NK-92 treated with Interleukin-12 subunit alpha and Interleukin-12 subunit beta, amount 100 ng/mL, for 24 hours (cell line): ENCODE measurements at places on chromosomes 12 and 14.

DNA sequence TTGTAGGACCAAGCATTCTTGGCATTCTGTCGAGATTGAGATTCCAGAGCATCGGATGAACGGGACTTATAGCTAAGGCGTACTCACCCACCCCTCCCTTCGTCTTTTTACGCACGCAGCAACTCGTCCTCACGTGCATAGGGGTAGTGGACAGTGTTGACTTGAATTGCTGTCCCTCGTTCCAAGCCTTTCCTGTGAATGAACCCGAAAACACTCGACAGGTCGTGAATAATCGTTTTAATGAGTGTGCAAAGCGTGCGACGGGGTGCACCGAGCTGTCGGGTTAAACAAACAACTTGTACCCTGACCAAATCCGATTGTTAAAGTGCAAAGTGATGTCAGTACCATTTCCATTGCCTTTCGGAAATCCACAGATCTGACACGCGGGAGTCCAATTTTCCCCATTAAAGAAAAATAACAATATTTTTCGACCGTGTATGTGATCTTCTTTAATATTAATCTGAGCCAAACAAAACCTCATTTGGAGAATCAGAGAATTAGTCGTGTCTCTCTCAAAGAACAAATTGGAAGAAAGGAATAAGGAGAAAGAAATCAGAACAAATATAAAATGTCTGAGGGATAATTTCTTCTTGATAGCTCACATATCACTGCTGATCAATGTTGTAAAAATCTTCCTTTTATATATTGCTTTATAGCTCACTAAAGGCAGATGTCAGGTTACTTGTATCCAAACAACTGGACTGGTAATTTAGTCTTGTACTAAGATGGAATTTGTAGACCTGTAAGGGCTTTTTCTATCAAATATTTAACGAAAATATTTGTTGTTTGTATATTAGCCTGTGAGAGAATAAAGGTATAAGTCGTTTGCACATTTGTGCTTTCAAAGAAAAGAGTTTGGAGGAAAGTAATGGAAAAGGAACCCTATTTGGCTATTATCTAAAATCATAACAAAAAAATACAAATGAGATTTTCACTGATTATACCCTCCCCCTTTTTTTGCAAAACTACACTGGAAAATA lies 11.8 kb downstream of the FOXG1 start:
- DNase-seq, result no peak

- DNase-seq, result no peak
Measured at GRCh38 chr14:73877790-73878189, 8.9 kb upstream of the ZNF410 start.

DNA sequence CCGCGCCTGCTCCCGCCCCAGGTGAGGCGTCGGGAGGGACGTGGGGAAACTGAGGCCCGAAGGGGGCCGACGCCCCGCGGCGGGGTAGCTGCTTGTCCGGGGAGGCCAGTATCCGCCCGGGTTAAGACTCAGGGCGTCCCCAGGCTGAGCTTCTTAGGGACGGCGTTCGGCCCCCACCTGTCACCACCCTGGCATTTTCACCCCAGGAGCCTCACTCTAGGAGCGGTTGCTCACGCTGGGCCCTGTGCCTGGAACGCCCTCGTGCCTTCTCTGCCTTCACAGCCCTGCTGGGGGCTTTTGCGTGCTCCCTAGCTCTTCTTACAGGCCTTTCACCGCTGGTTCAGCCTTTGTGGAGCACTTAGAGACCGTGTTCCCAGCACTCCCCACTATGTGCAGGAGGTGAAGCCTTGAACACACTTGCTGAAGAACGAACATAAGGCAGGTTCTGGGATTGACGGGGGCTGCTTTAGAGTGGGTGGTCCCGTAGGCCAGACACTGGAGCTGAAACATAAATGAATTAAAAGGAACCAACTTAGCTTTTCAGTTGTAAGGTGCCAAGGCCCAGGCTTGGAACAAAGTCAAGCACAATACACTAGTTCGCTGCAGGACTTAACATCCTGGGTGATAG lies 601 bp downstream of the ZNF839 start:
- DNase-seq, result peak; percentile 28

GRCh38 chr12:43737646-43738045 lies 20.9 kb downstream of the PUS7L start:
- DNase-seq, result no peak

- no peak for DNase-seq
Measured at GRCh38 chr14:54261283-54261682, 135.5 kb upstream of the CDKN3 start.

- no peak for DNase-seq
Measured at GRCh38 chr14:77189479-77189878, 7.9 kb downstream of the TMEM63C start.

DNA sequence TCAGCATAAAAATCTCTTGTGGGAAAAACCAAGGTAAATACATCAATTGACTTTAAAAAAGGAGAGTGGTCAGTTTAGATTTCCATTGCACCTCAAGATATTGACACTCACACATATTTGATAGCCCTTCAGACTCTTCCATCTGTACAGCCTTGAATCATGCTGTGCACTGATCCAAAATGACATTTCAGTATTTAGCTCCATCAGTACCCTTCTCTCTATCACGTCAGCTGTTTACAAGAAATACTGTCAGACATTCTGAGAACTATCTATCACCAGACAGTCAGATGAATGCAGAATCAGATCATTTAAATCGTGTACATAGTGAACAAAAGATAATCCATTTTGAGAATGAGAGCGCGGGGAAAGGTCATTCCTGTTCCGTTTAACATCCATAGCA lies 511.9 kb downstream of the RPL10L start:
- no peak for DNase-seq

- DNase-seq, result no peak
Measured at GRCh38 chr12:132689227-132689626, 1.8 kb downstream of the PXMP2 start.

DNA sequence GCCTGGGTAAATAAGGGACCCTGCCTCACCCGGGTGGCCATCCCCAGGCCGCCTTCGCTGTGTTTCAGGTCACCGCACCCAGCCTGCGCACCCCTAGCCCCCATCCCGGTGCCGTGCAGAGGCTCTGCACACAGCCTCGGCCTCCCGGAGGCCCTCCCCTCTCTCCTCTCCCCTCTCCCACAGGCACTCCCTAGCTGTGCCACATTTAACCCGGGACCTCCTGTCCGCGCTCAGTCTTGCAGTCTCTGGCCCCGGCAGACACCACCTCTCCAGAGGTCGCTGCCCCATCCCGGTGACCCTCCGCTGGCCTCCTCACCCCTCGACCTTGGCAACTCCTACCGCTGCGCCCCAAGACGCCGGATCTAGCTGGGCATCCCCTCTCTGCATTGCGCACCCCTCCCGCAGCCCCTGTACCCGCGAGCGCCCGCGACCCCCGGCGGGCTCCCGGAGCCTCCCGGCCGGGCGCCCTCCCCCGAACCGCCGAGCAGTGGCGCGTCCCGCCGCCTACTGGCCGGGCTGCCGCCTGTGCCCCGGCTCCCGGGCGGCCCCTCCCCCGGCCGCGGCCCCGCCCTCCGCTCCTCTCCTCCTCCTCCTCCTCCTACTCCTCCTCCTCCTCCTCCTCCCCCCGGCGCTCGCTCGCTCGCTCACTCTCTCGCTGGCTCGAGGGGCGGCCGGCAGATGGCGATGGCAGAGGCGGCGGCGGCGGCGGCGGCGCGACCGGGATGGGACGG lies 120.7 kb downstream of the AACS start:
- DNase-seq, result no peak

DNA sequence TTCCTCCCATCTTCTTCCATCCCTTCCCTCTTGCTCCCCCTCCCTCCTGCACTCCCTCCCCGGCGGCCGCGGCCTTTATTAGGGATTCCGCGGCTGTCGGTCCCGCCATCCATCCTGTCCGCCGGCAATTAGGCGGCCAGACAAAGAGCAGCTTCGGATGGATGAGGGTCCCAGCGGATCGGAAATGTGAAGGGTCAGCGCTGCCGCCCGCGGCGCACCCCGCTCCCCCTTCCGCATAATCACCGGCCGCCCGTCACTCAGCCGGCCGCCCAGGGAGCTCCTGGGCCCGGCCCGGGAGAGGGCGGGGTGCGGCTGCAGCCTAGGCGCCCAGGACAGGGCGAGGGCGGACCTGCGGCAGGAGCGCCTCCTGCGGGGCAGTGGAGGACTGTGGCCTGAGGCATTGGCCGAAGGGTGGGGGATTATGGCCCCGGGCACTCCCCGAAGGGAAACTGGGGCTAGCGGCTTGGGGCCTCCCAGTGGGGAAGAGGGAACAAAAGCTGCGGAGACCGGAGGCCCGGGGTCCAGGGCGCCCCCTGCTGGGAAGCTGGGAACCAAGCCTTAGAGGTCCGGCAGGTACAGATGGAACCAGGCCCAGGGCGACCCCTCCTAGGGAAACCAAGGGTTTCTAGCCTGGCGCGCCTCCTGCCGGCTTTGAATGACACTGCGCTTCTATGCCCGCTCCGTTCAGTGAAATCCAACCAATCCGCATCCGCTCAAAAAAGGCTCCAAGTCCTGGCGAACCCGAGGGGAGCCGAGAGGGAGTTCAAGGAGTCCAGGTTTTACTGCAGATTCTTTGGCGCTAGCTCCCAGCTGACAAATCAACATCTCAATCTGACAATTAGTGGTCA lies 4.4 kb upstream of the DNAJC22 start:
- peak; percentile 23 for DNase-seq

- no peak for DNase-seq
Measured at GRCh38 chr12:125610292-125610691, 545.1 kb downstream of the AACS start.
